ENCODE measurements at places on chromosomes 6 and 20.
A peak's percentile ranks its signal among the peaks of the same experiment; 100 is the strongest.

DNA sequence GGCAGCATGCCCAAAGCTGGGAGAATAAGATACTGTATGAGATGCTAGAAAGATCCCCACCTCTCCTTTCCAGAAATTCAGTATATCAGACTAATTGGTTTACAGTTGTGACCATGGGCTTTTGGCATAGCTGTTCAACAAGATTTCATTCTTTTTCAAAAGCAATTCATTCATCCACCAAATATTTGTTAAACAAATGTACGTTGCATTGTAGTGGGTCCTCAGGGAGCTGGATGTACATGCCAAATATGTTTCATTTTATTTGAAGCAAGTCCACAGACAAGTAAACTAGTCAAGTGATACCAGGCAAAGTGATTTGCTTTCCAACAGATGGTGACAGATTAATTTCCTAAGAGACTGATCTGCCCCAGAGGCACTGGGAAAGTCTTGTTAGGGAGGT, 85.8 kb upstream of the ESR1 start:
- no peak for DNase-seq

GRCh38 chr6:163132050-163132750, 282.3 kb upstream of the QKI start:
- DNase-seq: no peak

DNA sequence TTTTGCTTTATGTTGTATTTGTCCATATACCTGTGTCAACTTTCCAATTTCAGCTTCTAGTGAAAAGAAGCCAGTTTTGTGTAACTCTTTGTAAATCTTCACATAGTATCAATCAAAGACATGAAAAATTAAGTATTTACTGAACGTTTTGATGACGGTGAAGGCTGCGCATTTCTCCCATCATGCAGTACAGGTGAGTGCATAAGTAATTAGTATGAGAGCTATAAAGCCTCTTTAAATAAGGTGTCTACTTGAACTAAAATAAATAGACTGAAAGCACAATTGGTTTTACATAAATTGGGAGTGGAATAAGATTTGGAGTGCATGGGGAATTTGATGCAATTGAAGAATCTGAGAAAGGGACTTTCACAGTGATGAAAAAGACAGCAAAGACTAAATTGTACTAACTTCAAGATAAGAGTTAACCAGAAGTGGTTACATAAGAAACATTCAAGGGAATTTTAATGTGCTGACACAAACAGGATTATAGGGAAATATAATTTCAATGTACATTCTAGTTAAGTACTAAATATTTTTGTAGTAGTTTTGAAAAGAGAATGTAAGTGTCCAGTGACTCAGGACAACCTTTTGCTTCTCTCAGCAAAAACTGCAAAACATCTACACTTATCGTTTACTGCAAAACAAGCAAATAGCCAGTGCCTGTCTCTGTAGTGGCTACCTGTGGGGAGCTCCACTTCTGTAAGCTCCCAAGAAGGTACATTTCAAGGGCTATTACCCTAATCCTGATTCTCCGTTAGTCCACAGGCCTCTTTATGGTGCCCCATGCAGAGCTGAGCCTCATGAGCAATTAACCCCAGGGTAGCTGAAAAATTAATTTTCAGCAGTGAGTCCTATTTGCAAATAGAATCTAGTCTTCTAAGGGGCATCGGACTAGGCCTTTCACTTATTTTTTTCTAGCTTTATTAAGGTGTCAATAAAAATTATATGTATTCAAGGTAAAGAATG, 13.0 kb downstream of the TENT5A start:
- no peak for DNase-seq

DNA sequence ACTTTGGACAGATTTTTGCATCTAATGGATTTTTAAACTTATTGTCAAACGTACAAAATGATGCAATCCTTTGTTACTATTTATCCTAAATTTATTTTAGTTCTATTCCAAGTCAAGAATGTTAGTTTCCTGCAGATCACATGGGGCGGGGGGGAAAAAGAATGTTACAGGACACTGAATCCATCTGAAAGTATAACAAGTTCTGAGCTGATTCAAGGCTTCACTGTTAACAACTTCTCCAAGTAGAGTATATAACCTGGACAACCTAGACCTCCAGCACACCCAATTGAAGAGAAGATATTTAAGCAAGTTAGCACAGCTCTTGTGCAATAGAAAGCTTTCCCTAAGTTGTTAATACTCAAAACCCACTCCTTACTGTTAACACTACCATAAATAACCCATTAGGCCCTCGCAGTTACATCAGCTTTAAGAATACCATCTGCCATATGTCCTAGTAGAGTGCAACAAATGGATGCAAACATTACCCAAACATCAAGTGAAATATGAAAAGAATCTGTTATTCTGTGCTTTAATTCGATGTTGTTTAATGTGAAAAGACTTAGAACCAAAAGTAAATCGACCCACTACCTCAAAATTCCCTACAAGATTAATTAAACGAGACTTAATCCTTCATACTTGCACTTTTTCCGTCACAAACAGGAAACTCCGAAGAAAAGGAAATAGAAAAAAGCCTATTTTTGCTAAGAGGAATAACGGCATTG, 1.3 kb downstream of the SEC63 start:
- DNase-seq: peak; percentile 50

GRCh38 chr6:90107771-90108282, 188.8 kb downstream of the BACH2 start:
- no peak for DNase-seq

Data from trophoblast cell (in vitro differentiated cells and primary cell).